ENCODE measurements at places on chromosomes 7 and 10.
A peak's percentile ranks its signal among the peaks of the same experiment; 100 is the strongest.

DNA sequence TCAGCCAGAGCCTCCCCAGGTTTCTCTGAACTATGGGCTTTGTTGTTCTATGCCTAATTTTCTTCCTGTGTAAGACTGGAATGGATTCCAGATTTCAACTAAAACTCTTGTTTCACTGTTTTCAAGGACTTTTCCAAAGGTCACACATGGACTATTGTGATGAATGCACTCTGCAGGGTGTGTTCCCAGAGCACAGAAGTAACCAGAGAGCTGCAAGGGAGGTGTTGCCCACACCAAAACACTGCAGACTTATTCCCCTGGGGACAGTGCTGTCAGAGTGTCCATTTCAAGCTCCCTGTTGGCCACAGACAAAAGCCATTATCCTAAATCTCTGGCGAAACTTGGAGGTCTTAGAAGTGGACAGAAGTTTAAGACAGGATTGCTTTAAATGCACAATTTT is 231.6 kb downstream of the TRIL start:
- no peak for DNase-seq

- no peak for DNase-seq
These were observed 7.7 kb upstream of the TMEM26 start for GRCh38 chr10:61460835-61461234.

DNA sequence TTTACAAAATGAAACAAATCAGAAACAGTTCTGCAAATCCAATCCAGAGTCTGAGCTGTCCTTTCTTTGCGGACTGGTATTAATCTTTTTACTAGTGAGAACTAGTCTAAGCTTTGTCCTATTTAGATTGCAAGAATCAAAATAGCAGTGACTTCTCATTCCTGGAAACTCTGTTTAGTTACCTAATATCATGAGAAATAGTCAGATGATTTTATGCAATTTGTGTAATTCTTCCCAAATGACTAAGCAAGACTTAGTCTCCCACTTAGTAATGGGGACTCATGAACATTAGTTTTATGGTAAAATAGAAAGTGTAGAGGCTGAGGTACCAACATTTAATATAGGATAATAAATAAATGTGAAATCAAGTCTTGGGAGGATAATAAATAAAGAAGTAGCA is 341.3 kb downstream of the DNAJB9 start:
- DNase-seq = no peak

DNA sequence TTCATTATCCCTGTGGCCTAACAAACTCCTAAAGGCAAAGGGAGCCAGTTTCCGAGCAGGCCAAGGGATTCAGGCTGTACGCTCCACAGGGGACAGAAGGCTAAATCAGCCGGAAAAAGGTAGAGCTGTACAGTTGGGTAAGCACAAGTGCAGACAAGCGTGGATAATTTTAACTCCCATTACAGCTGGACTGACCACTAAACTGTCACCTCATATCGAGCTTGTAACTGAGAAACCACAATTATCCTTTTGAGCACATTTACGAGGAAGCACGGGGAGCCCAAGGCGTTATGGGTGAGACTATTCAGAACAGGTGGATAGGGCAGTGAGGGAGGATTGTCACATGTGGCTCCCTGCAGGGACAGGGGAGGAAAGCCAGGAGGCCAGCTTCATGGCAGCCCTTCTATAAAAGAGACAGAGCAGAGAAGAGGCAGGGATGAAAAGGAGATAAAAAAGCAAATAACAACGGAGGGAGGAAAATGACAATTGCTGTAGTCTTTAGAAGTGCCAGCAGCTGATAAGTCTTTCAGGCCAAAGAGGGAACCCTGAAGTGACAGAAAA is 288.0 kb downstream of the FGFR2 start:
- peak; percentile 7 for DNase-seq

DNA sequence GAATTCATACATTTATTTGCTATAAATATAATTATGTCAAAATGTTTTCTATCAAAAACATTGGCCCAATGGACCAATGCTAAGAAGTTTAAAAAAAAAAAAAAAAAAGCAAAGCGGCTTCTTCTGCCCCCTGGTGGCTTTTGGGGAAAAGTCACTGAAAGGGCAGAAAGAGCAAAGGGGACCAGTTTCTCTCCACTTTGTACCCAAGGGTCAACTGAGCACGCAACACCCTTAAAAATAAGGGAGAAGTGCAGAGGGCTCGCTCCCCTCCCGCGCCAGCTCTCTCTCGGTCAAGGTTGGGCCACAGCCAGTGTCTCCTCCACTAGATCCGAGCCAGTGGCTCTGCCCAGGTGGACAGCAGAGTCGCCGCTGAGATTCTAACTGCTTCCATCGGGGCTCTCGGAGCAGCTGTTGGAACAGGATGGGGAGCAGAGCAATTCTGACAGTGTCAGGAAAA is 136.4 kb upstream of the FGFR2 start:
- peak; percentile 32 for DNase-seq

DNA sequence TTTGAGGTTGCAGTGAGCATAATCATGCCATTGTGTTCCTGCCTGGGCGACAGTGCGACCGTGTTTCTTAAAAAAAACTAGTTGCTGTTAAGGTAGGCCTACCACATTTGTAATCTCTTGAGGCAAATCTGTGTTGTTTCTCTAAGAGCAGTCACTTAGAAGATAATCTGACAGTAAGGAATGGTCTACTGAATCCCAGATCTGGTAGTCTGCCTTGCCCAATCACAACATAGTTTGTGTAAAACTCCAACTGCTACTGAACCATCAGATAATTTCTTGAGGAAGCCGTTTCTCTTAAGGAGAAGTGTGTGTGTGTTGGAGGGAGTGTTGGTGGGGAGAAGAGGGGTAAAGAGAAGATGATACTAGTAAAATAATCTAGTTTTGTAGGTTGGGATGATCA is 5.0 kb downstream of the NRF1 start:
- peak; percentile 64 for DNase-seq

- peak; percentile 47 for DNase-seq
These were observed 80.2 kb downstream of the RNF216 start for GRCh38 chr7:5701085-5701914.

GRCh38 chr10:44857363-44858016 is 53.6 kb upstream of the TMEM72 start:
- peak; percentile 91 for DNase-seq

- DNase-seq = peak; percentile 61
These were observed 20.5 kb downstream of the STRA8 start for GRCh38 chr7:135253851-135254771.

DNA sequence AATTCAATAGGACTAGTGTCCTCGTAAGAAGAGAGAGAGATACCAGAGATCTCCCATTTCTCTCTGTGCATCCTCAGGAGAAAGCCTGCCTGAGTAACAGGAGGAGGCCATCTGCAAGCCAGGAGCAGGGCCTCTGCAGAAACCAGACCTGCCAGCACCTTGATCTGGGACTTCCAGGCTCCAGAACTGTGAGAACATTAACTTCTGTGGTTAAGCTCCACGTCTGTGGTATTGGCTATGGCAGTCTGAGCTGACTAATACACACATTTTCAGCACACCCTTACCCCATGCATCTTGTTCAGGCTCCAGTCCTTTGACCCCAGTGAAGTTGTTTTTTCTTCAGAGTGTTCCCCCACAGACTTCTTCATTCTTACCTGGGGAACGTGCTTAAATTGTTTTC is 3.1 kb upstream of the CRTAC1 start:
- no peak for DNase-seq

DNA sequence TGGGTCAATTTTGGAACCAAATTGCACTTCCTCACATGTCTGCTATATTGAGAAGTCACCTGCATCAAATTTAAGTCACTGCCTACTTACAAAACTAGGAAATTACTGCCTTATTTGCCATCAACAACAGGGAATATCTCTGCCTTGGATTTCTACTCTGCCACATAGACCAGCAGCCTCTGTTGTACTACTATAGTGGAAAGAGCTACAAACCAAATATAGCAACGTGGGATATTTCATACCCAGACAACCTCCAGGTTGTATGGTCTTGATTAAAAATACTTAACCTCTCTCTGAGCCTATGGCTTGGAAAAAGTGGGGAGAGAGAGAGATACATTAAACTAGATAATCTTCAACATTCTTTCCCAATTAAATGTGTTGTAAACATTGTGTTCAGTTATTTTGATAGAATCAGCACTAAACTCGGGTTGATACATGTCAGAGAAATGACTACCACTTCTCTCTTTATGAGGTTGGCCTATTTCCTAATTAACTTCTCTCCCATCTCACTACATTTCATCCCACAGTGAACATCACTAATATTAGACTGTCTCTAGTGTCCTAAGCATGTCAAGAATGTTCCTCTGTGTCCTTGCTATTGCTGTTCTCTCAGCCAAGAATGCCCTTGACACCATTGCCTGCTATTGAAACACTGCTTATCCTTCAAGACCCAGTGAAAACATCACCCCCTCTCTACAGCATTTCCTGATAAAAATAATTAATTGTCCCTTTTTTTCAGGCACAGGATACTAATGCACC is 421.2 kb downstream of the IPMK start:
- no peak for DNase-seq

DNA sequence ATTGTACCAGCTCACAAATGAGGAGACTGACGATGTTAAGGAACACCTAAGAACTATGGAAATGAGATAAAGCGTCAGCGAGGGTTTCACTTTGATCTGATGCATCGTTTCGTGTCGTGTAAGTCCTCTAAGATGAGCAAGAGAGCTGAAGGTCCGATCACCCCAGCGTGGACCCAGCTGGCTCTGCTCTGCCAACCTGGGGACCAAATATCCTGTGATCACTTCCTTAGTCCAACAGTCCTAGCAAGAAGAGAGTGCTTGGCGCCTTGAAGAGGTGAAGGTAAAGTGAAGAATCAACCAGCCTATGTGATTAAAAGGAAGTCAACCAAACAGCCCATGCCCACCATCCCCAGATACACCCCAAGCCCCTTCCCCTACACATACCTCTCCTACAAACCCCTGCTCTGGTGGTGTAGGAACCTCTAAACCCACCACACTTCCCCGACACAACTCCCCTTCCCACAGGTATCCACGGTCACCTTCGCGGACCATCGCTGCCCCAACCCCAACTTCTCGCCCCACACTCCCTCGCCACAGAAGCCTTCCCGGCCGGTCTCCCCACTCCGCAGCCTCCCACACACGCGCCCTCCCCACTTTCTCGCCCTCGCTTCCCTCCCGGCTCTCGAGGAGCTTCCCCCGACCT is 722 bp downstream of the UPF2 start:
- DNase-seq = peak; percentile 44

Data from NB4 (cell line).